ENCODE measurements at places on chromosomes 11 and 22.

- no peak for DNase-seq
Observed at GRCh38 chr11:95486466-95486865, 255.5 kb upstream of the SESN3 start.

- DNase-seq: peak; percentile 43
Observed at GRCh38 chr11:124536520-124536919, 6.9 kb downstream of the OR8B12 start.

- DNase-seq: peak; percentile 26
Observed at GRCh38 chr22:29907753-29908515, 25.0 kb downstream of the MTMR3 start.

- peak; percentile 19 for DNase-seq
Observed at GRCh38 chr11:57646799-57647303, 2.9 kb downstream of the YPEL4 start.

GRCh38 chr11:87600938-87601337 lies 563.2 kb downstream of the TMEM135 start:
- DNase-seq: no peak

GRCh38 chr11:74689666-74690065 lies 41.6 kb downstream of the CHRDL2 start:
- DNase-seq: no peak

All from HuH-7 (cell line).